Upper lobe of right lung (tissue), 1 donor: ENCODE measurements at places on chromosomes 7 and 10. TPM values are rescaled to one million over a fixed set of nuclear protein-coding genes. Genes with fewer than 3 reads are reported as not detected.
A peak's percentile ranks its signal among the peaks of the same experiment; 100 is the strongest.

GRCh38 chr10:101071267-101071884 is 9.6 kb downstream of the KAZALD1 start:
- no peak overlapping the region for H3K27ac ChIP-seq
- H3K36me3 ChIP-seq: no peaks in the 10 kb centered on the region
- peaks cover 18% of the 10 kb centered on the region for H3K4me1 ChIP-seq
- peak; percentile 79 for DNase-seq

DNA sequence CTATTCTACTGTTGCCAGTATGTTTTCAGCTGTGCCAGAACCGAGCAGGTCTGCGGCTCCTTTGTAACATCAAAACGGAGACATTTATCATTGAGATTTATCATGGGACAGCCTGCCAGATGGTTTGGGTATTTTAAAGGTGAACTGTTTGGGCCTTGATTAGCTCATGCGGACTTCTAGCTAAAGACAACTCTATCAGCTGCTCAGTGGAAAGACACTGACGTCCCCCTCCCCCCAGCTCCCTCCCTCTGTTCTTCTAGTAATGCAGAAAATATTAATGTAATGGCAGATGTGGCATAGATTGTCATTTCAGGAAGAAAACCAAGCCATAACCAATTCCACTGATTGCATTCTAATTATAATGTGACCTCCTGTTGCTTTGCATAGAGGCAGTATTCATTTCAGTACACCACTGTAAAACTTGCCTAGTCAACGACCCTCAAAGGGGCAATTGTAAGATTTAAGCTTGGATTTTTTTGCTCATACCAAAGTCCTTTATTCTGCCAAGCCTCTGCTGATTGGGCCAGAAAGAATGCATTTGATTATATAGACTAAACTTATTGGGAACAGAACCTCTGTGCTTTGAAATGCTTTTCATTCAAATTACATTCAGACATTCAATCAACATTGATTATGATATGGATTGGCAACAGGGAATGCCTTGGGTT is 966.8 kb downstream of the LRMDA start:
- H3K27ac ChIP-seq: no peak overlapping the region
- no peaks in the 10 kb centered on the region for H3K27me3 ChIP-seq
- H3K4me3 ChIP-seq: no peak overlapping the region
- no peaks in the 10 kb centered on the region for H3K4me1 ChIP-seq

GRCh38 chr7:33868166-33868565 is 37.2 kb upstream of the BMPER start:
- no peaks in the 10 kb centered on the region for H3K36me3 ChIP-seq
- H3K4me1 ChIP-seq: no peaks in the 10 kb centered on the region
- DNase-seq: no peak
- no peaks in the 10 kb centered on the region for H3K27me3 ChIP-seq
- no peak overlapping the region for H3K4me3 ChIP-seq
- H3K27ac ChIP-seq: no peak overlapping the region

GRCh38 chr7:106766551-106766950 is 98.5 kb upstream of the PIK3CG start:
- H3K4me3 ChIP-seq: no peak overlapping the region
- no peaks in the 10 kb centered on the region for H3K36me3 ChIP-seq
- H3K27me3 ChIP-seq: no peaks in the 10 kb centered on the region

CCDC7 gene
- total RNA-seq: 23.6 TPM

NUTM2E gene
- not detected for total RNA-seq
